Effector memory CD4-positive, alpha-beta T cell (primary cell): ENCODE measurements at places on chromosomes 2 and 18.
A peak's percentile ranks its signal among the peaks of the same experiment; 100 is the strongest.

DNA sequence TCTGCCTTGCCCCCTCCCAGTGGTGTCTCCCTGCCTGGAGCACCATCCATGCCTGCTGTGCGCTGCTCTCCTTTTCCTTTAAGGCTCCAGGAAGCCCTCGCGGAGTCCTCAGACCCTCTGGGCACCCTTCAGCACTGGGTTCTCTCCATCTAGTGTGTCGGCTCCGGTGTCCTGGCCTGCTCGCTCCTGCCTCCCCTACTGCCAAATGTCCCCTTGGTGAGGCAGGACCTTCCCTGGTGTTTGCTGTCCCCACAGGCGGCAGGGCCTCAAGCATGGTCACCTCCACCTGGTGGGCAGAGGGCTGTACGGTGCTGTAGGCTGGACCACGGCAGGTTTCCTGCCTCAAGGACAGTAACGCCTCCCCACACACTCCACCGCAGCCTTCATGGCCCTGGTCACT, 90.2 kb downstream of the DGKD start:
- DNase-seq, result no peak
- no peak overlapping the region for H3K27ac ChIP-seq
- H3K4me3 ChIP-seq, result no peak overlapping the region

GRCh38 chr2:209422191-209422754, 1.6 kb upstream of the MAP2 start:
- H3K4me3 ChIP-seq, result no peak overlapping the region
- H3K27me3 ChIP-seq, result no peaks in the 10 kb centered on the region
- peaks cover 4% of the 10 kb centered on the region for H3K4me1 ChIP-seq
- DNase-seq, result no peak
- no peaks in the 10 kb centered on the region for H3K36me3 ChIP-seq

- no peak overlapping the region for H3K27ac ChIP-seq
- H3K4me3 ChIP-seq, result no peak overlapping the region
- no peaks in the 10 kb centered on the region for H3K27me3 ChIP-seq
- H3K4me1 ChIP-seq, result peaks cover 21% of the 10 kb centered on the region
- no peaks in the 10 kb centered on the region for H3K36me3 ChIP-seq
Observed at GRCh38 chr2:148546270-148546669, 98.3 kb upstream of the EPC2 start.

GRCh38 chr18:13615432-13615861, 110.9 kb downstream of the FAM210A start:
- peaks cover 53% of the 10 kb centered on the region for H3K4me1 ChIP-seq
- no peaks in the 10 kb centered on the region for H3K36me3 ChIP-seq
- no peaks in the 10 kb centered on the region for H3K27me3 ChIP-seq
- DNase-seq, result no peak

GRCh38 chr18:64037812-64038414, 68.0 kb downstream of the SERPINB8 start:
- H3K4me3 ChIP-seq, result no peak overlapping the region
- no peak for DNase-seq
- H3K36me3 ChIP-seq, result no peaks in the 10 kb centered on the region

- no peak for DNase-seq
- H3K27ac ChIP-seq, result no peak overlapping the region
- H3K4me1 ChIP-seq, result peaks cover 10% of the 10 kb centered on the region
- H3K36me3 ChIP-seq, result no peaks in the 10 kb centered on the region
- no peak overlapping the region for H3K4me3 ChIP-seq
Observed at GRCh38 chr18:76385681-76385975, 109.4 kb downstream of the ZNF516 start.

GRCh38 chr18:35826477-35826876, 146.0 kb upstream of the RMP24 start:
- no peak overlapping the region for H3K4me3 ChIP-seq
- H3K27me3 ChIP-seq, result no peaks in the 10 kb centered on the region
- no peak overlapping the region for H3K27ac ChIP-seq
- H3K36me3 ChIP-seq, result no peaks in the 10 kb centered on the region
- no peaks in the 10 kb centered on the region for H3K4me1 ChIP-seq

DNA sequence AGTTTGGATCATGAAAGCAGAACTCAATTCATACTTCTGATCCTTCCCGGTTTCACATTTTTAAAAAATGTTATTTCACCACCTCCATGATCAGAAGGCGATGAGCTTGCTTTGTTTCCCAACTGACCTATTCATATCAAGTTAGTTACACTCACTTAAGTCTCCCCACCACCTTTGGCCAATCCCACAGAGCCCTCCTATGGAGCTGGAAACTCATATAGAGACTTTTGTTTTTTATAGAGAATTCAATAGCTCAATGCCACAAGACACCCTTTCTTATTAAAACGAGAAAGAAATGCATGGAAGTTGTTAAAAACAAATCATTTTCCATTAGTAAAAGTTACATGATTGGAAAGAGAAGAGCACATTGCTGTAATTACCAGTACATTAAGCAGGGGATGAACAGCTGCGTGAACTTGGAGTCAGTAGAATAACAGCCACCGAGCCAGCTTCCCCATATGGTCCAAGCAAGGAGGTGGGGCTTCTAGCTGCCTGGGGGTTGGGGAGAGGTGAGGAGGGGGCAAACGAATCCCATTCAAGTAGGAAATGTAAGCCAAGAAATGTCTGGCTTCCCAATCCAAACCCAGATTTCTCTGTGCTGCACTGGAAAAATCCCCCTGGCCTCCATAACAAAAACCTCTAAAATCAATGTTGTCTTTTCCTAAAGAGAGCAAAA, 614.5 kb downstream of the IRS1 start:
- DNase-seq, result no peak
- H3K4me1 ChIP-seq, result no peaks in the 10 kb centered on the region
- no peak overlapping the region for H3K4me3 ChIP-seq

DNA sequence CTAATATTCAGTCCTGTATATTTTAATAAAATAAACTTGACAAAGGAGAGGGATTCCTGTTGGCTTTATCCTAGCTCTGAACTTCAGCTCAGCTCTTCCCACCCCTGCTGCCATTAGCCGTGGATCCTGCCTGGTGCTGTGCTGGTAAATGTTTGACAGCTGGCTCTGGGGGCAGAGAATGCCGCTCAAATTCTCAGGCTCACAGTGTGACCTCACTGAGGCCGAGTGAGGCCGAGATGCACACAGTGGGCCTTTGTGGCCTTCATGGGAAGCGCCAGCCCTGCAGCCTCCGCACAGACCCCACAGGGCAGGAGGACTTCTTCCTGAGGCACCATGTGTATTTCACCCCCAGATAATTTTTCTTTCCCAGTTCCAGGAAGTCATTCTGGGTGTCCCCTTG, 16.5 kb upstream of the FAHD2A start:
- no peak overlapping the region for H3K4me3 ChIP-seq
- no peaks in the 10 kb centered on the region for H3K4me1 ChIP-seq
- no peak for DNase-seq
- H3K36me3 ChIP-seq, result no peaks in the 10 kb centered on the region

GRCh38 chr18:63908858-63909257, 1.1 kb downstream of the SERPINB10 start:
- no peaks in the 10 kb centered on the region for H3K4me1 ChIP-seq
- H3K27me3 ChIP-seq, result no peaks in the 10 kb centered on the region
- H3K4me3 ChIP-seq, result no peak overlapping the region
- DNase-seq, result no peak
- no peaks in the 10 kb centered on the region for H3K36me3 ChIP-seq
- no peak overlapping the region for H3K27ac ChIP-seq

GRCh38 chr2:3461801-3462492, 57.4 kb downstream of the ADI1 start:
- no peak overlapping the region for H3K27ac ChIP-seq
- H3K36me3 ChIP-seq, result peaks cover 28% of the 10 kb centered on the region
- no peaks in the 10 kb centered on the region for H3K27me3 ChIP-seq
- H3K4me1 ChIP-seq, result no peaks in the 10 kb centered on the region
- H3K4me3 ChIP-seq, result no peak overlapping the region

DNA sequence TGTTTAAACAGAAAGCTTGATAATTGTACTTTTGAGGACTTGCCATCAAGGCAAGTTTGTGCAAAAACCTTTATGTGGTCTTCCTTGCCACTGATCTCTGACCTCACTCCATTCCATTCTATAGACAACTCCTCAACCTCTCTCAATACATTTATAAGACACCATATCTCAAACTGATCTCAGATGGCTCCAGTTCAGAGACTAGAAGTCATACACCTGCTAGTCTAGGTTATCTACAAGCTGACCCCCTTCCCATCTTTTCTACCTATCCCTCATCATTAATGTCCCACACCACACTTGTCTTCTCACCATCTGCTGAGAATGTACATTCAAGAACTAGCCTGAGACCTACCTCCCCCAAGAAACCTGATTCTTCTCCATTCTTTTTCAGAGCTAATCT, 113.1 kb downstream of the METTL8 start:
- H3K4me1 ChIP-seq, result peaks cover 5% of the 10 kb centered on the region
- no peak overlapping the region for H3K4me3 ChIP-seq
- no peaks in the 10 kb centered on the region for H3K36me3 ChIP-seq
- H3K27ac ChIP-seq, result no peak overlapping the region
- no peaks in the 10 kb centered on the region for H3K27me3 ChIP-seq
- no peak for DNase-seq

DNA sequence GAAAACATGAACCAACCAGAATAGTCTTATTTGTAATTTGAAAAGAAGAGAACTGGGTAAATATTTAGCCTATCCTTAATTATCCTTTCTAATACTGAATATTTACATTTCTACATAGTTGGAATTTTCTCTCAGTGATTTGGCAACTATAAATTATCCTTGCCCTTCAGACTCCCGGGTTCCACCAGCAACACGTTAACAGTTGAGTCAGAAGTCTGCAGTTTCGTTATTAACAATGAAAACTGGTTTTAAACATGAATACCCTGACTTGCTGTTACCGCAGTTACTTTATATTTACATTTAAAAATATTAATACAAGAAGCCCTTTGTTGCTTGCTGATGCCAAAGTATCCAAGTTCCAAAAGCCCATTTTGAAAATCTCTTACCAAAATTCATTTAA, 673.0 kb downstream of the ARHGAP15 start:
- no peak overlapping the region for H3K27ac ChIP-seq
- H3K4me3 ChIP-seq, result no peak overlapping the region
- H3K4me1 ChIP-seq, result no peaks in the 10 kb centered on the region

DNA sequence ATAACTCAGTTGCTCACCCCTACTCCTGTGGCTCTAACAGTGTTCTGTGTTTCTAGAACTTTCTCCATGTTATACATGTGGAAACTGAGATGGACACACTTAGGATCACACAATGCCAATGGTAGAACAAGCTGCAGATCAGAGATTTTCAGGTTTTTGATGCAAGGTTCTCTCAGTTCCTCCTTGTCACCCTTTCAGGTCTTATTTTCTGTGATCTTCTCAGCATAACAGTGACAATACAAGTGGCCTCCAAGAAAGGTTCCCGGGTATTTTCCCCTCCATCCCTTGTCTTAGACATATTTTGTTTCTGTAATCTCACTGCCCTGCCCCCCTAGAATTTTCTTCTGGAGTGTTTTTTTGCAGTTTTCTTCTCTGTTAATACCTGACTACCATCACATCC, 6.2 kb upstream of the MGAT5 start:
- no peaks in the 10 kb centered on the region for H3K27me3 ChIP-seq
- H3K4me3 ChIP-seq, result no peak overlapping the region
- H3K4me1 ChIP-seq, result peaks cover 82% of the 10 kb centered on the region
- H3K27ac ChIP-seq, result no peak overlapping the region
- H3K36me3 ChIP-seq, result no peaks in the 10 kb centered on the region

GRCh38 chr2:134232868-134233727, 20.8 kb upstream of the MGAT5 start:
- no peak for DNase-seq
- H3K27me3 ChIP-seq, result no peaks in the 10 kb centered on the region
- H3K4me1 ChIP-seq, result peaks cover 44% of the 10 kb centered on the region
- peak overlapping the region; percentile 59 for H3K27ac ChIP-seq
- H3K4me3 ChIP-seq, result peak overlapping the region; percentile 10

DNA sequence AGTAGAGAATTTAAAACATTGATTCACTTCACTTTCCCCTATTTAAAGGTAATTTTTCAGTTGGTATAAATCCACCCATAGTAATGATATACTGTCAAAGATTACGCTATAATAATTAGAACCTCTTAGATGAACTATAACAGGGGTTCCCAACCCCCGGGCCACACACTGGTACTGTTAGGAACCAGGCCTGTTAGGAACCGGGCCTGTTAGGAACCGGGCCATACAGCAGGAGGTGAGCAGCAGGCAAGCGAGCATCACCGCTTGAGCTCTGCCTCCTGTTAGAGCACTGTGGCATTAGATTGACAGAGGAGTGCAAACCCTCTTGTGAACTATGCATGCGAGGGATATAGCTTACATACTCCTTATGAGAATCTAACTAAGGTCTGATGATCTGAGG, 34.0 kb upstream of the CD302 start:
- H3K27me3 ChIP-seq, result no peaks in the 10 kb centered on the region
- no peak overlapping the region for H3K27ac ChIP-seq
- H3K36me3 ChIP-seq, result peaks cover 51% of the 10 kb centered on the region
- H3K4me3 ChIP-seq, result no peak overlapping the region
- DNase-seq, result no peak

- H3K27ac ChIP-seq, result no peak overlapping the region
- no peak for DNase-seq
- H3K4me3 ChIP-seq, result no peak overlapping the region
- no peaks in the 10 kb centered on the region for H3K4me1 ChIP-seq
Observed at GRCh38 chr2:9462313-9462712, 12.0 kb upstream of the IAH1 start.

- no peaks in the 10 kb centered on the region for H3K4me1 ChIP-seq
- H3K36me3 ChIP-seq, result no peaks in the 10 kb centered on the region
- no peaks in the 10 kb centered on the region for H3K27me3 ChIP-seq
- no peak overlapping the region for H3K27ac ChIP-seq
- DNase-seq, result no peak
Observed at GRCh38 chr2:168550670-168551069, 94.6 kb downstream of the CERS6 start.

GRCh38 chr2:132632000-132632649, 37.9 kb downstream of the LYPD1 start:
- H3K4me3 ChIP-seq, result no peak overlapping the region
- no peaks in the 10 kb centered on the region for H3K27me3 ChIP-seq
- H3K36me3 ChIP-seq, result no peaks in the 10 kb centered on the region

- no peak for DNase-seq
- no peaks in the 10 kb centered on the region for H3K27me3 ChIP-seq
- no peak overlapping the region for H3K27ac ChIP-seq
- H3K36me3 ChIP-seq, result no peaks in the 10 kb centered on the region
- H3K4me1 ChIP-seq, result no peaks in the 10 kb centered on the region
- H3K4me3 ChIP-seq, result no peak overlapping the region
Observed at GRCh38 chr18:3238742-3239141, 8.9 kb upstream of the MYL12A start.

GRCh38 chr2:70340075-70340474, 38.2 kb upstream of the FAM136A start:
- DNase-seq, result no peak
- H3K36me3 ChIP-seq, result no peaks in the 10 kb centered on the region
- H3K27me3 ChIP-seq, result no peaks in the 10 kb centered on the region
- no peak overlapping the region for H3K27ac ChIP-seq

- no peak overlapping the region for H3K4me3 ChIP-seq
- peaks cover 21% of the 10 kb centered on the region for H3K27me3 ChIP-seq
- H3K27ac ChIP-seq, result no peak overlapping the region
- DNase-seq, result no peak
- no peaks in the 10 kb centered on the region for H3K36me3 ChIP-seq
Observed at GRCh38 chr2:75605770-75606529, 40.6 kb upstream of the MRPL19 start.

DNA sequence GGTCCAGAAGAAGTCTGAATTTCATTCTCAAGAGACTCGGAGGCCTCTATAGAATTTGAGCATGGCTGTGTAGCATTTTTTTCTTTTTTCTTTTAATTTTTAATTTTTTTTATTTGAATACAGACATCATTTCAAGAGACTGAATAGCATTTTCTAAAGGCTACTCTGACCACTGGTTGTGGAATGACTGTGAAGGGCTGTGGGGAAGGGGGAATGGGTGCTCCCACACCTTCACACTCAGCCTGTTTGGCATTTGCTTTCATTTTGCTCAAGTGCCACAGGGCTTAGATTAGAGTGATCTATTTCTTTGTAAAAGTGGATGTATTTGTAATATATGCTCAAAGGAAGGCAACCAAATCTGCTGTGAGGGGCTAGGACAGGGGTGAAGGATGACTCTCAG, 142.0 kb upstream of the SPOPL start:
- no peaks in the 10 kb centered on the region for H3K4me1 ChIP-seq
- H3K36me3 ChIP-seq, result no peaks in the 10 kb centered on the region
- DNase-seq, result no peak
- H3K4me3 ChIP-seq, result no peak overlapping the region
